Amygdala (tissue), 56 donors: ENCODE measurements at places on chromosomes 2 and 18.
A peak's percentile ranks its signal among the peaks of the same experiment; 100 is the strongest.

DNA sequence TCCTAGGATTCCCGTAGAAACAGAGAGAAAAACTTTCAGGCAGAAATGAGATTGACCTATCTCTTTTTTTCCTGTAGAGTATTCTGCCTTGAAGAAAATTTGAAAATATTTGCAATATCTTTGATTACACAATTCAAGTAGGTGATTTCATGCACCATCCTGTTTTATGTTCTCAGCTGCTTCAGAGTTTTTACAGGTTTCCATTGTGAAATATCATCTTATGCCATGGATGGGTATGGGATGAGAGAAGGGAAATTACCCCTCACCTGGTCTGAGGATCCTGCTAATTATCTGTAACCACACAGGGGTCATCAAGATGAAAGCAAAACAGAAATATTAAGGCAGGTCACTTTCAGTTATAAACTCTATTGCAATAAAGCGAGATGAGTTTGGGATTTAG, 264.8 kb downstream of the TXNL1 start:
- DNase-seq = no peak

DNA sequence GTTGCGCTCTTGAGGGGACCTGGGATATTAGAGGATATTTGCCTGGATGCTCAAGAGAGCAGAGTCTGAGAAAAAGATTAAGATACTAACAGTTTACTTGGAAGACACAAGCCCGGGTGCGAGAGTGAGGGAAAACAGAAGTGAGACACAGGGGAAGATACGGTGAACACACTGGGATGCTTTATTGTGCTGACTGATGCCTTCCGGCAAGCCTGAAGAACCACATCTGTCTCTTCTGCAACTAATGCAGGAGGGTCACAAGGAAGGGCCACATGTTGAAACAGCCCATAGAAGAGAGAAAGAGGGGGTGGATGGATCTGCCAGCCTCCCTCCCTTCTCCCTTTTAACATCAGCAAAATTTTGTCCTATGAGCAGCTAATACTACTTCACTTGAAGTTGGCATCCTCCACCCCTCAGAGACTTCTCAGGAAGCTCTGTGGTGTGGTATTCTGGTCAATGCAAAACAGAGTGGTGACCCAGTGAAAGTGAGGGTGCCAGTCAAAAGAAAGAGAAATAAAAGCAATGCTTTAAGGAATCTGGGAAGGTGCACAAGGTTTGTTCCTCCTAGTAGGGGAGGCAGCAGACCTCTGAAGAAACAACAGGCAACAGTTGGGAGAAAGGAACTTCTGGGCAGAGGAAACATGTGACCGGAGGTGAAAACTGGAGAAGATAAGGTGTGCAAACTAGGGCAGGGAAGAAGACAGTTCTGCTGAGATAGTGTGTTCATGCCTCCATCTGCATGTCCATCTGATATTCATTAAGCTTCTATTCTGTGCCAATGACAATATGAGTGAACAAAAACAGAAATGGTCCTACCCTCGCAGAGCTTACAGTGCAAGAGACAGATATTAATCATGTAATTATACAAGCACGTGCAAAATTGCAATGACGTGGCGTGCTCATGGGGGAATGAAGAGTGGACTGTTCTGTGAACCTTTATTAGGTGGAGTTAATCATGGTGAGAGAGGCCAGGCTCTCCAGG, 107.1 kb downstream of the LYPD6B start:
- DNase-seq = no peak

DNA sequence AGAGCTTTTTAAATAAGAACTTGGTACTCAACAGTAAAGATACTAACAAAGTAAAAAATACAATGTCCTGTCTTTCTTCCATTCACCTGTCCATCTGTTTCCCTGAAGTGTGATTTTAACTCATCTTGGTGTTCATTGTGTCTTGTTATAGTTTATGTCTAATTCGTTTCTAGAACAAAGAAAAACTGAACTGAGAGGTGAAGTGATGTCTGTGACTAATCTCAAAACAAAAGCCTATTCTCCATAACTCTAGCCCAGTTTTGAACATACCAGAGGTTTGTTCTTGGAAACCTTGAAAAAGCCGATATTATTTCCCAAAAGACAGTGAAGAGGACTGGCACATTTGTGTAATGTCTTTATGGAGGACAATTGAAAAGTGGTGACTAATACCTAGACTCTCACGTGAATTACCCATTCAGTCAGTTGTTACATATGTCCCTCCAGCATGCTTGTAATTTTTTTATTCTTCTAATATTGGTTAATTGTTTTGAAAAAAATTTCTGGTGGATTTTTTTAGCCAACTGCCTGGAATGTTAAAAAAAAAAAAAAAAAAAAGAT, 725.8 kb downstream of the SATB2 start:
- DNase-seq = no peak

GRCh38 chr2:9211496-9211895, 4.9 kb downstream of the ASAP2 start:
- DNase-seq = no peak

- DNase-seq = no peak
Measured at GRCh38 chr2:193946806-193947205, 1710.2 kb upstream of the SLC39A10 start.

- no peak for DNase-seq
Measured at GRCh38 chr2:14517731-14518130, 114.8 kb upstream of the LRATD1 start.

DNA sequence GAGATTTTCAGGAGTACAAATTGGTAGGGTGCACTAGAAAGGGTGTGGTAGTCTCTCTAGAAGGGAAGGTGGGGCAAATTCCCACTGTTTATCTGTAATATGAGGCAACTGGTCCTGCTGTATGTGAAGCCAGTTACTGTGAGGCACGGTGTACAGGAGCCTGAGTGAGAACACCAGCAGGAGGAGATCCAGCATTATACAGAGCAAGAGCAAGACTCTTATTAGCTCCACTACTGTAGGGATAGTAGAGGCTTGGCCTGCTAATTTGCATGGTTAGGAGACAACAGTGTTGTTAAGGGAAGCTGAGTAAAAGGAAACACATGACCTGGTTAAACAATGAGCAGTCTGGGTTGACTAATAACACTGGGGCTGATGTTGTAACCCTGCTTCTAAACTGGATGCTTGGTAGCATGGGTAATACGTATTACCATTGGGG, 76.3 kb upstream of the WDSUB1 start:
- no peak for DNase-seq

DNA sequence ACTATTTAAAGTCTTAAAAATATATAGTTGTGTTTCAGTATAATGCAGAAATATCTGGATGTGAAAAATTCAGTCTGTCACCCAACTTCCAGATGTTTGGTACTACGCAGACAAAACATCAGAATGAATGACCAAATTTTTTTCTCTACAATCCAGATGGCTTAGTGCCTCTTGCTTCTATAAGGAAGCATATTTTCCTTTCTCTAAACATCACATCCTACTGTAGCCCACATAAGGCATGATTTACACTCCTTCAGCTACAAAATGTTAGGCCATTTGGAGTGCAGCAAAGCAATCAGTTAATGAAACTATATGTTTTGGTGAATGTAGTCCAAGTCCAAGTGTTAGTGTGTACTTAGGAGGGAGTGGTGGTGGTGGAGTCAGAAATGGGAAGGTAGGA, 162.9 kb upstream of the SIX2 start:
- no peak for DNase-seq

GRCh38 chr2:202018950-202019349, 14.7 kb upstream of the FZD7 start:
- DNase-seq = no peak

DNA sequence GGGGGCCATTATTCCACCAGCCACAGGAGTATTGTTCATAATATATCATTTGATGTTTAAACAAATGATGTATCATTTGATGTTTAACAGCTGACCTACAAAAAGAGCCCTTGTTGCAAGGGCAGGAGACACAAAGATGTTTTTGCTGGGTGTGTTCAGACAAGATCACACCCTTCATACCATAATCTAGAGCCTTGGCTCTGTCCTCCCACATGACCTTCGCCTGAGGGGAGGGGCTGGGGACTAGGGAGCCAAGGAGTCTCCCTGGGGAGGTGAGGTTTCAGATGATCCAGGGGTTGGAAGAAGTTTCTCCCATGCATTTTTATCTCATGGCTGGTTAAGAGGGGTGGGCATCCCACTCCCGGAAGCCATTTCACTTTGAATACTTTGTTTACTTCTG, 33.5 kb downstream of the CDC42EP3 start:
- no peak for DNase-seq

- no peak for DNase-seq
Measured at GRCh38 chr2:107174171-107174570, 288.2 kb upstream of the ST6GAL2 start.

GRCh38 chr2:74278176-74278575, 65.0 kb downstream of the SLC4A5 start:
- no peak for DNase-seq

- DNase-seq = peak; percentile 6
Measured at GRCh38 chr2:35410431-35411061, 945.0 kb upstream of the CRIM1 start.

DNA sequence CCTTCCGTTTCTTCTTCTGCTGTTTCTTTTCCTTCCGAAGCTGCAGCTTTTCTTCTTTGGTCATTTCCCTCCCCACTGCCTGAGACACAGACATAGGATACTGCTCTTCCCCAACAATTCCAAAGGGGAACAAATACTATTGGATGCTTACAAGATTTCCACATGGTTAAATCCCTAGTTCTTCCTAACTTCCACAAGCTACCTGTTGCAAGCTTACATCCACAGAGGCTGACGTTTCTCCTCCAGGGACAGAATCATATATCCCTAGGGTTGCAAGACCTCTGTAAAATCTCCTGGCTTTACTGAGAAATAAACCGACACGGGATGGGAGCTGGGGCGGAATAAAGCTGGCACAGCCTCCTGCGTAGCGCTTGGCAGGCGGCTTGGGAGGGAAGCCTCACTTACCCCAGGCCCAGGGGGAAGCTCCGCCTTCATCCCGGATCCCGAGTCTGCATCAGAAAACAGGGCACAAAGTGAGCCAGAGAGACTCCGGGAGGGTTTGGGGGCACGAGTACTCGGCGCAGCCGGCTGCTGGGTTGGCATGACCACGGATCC, 590 bp downstream of the EIF2B4 start:
- peak; percentile 64 for DNase-seq

DNA sequence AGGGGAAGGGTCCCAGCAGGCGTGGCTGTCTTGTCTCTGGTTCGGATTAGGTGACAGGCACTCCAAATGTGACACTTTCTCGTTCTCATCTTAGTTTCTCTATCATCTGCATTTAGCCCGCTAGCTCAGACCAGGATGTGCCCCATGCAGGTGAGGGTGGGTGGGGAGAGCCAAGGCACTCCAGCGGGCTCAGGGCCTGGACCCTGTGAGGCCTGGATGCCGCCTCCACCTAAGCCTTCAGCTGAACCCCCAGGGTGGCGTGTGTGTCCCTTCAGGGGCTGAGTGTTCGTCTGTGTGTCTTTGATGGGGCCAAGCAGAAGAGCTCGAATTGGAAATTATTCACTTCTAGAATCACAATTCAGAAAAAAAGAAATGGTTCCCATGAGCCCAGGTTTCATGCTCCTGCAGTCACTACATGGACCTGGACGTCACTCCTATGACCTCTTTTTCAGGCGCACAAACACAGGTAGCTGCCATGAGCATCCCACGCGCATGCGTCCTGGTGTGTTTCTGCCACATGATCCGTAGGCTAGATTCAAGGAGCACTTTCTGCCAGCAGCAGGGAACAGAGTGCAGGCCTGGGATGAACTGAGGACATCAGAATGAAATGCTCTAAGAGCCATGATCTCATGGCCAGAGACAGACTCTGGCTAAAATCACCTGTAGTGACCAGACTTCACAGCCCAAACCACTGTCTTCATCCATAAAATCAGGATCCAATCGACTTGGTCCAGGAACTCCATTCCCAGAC, 25.8 kb downstream of the CIDEA start:
- no peak for DNase-seq

GRCh38 chr2:26477126-26477910, 606 bp downstream of the OTOF start:
- DNase-seq = no peak

DNA sequence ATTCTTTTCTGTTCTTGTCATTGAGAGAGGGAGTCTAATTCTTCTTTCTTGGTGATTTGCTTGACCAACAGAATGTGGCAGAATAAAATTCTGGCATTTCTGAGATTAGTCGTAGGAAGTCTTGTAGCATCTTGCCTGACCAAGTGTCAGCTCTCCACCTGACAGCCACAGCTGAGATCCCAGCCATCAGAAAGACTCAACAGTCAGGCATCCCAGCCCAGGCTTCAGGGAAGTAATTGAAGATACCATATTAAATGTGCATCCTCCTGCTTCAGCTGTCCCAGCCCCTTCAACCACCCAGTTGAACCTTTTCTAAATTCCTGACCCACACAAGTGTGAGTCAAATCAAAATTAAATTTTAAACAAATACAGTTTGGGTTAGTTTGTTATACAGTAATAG, 208.3 kb downstream of the PIK3C3 start:
- DNase-seq = no peak

GRCh38 chr2:162113776-162114168, 38.3 kb downstream of the GCG start:
- no peak for DNase-seq

DNA sequence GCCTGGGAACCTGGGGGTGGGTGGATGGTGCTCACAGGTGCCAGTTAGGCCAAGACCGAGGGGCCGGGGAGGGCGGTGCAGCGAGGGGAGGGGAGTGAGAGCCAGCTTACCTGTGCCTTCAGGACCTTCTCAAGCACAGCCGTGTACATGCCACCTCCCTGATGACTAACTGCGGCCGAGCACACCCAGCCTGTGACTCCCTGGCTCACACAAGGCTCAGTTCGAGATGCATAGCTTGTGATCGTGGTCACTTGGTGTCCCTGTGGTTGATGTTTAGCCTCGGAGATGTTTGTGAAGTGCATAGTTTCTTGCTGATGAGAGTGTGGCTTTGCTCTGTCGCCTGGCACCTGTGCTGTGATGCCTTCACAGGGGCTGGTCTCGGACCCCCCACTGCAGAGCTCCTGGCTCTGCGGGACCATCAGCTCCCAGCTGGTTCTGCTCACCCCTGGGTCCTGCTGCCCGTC, 84.5 kb upstream of the ODC1 start:
- no peak for DNase-seq

DNA sequence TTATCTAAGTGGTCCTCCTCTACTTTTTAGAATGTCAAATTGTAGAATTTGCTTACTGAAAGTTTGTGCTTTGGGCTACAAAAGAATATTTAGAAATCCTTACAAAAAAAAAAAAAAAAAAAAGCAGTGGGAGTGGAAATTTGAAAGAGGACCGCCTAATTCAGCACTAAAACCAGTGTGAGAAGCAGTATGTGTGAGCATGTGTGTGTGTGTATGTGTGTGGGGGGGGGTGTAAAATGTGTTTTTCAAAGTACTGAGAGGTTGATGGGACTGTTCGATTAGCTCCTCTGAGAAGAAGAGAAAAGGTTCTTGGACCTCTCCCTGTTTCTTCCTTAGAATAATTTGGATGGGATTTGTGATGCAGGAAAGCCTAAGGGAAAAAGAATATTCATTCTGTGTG, at the start of gene VIT:
VIT (plus strand) TSS at position 175 of the 400 bp plus-strand sequence. CDS start 19,664 bp downstream, outside the sequence.
- DNase-seq = no peak
